ENCODE measurements at places on chromosomes 1 and 21.
A peak's percentile ranks its signal among the peaks of the same experiment; 100 is the strongest.

DNA sequence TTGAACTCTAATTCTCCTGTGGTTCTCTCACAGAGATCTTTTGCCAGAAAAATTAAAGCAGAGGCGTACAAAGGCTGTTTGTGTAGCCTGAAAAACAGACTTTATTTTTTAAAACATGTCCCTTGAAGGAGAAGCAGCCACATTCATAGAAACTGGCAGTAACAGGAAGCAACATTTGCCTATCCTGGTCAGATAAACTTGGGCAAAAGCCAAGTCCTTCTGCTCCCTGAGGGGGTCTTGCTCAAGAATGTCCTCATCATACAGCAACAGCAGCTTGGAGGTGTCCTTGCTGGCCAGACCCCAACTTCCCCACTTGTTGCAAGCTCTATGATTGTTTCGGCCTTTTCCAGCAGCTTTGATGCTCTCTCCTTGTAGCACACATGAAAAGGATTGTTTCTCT, 36.3 kb downstream of the MSTO1 start:
- no peak for DNase-seq

DNA sequence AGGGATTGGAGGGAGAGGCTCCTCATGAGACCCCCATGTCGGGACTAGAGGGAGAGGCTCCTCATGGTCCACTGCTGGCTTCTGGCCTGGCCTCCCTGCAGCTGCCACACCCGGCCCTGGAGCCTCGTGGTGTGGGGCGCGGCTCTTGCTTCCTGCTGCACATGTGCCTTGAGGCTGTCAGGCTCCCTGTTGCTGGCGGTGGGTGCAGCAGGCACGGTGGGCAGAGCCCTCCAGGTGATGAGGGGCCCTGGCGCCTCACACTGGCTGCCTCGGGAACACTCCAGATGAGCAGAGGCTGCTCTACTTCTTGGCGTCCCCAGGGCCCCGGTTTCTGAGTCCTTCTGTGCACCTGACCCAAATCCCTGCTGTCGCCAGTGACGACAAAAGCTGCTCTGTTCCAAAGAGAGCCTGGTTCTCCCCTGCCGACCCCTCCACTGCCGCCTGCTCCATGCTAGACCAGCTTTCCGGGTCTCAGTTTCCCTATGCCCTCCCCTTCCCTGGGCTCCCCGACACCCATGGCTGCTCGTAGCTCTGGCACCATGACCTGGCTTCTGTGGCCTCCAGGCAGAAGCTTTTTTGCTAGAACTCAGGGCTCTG, 9.7 kb upstream of the ATAD3B start:
- DNase-seq = peak; percentile 13

- no peak for DNase-seq
These were observed 498 bp downstream of the KRTAP10-2 start for GRCh38 chr21:44550807-44551206.

GRCh38 chr1:85047144-85047471, 1.2 kb downstream of the MCOLN3 start:
- no peak for DNase-seq

GRCh38 chr1:81312272-81312754, 488.4 kb upstream of the ADGRL2 start:
- DNase-seq = no peak

DNA sequence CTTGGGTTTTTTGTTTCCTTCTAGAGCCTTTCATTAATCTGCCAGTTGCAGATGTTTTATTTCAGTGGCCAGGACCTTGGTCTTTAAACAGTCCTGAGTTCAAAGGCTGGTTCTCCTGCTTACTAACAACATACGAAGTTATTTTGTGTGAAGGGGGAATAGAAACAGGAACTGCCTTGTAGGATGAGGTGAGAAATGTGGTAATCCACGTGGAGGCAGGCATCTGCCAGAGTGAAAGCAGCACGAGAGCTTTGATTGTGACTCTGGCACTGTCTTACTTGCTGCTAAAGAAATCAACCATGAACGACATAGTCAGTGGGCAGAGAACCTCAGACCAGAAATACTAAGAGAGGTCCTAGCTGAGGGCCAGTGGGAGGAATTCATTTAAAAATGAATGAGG, 30.4 kb downstream of the TMEM63A start:
- DNase-seq = no peak

DNA sequence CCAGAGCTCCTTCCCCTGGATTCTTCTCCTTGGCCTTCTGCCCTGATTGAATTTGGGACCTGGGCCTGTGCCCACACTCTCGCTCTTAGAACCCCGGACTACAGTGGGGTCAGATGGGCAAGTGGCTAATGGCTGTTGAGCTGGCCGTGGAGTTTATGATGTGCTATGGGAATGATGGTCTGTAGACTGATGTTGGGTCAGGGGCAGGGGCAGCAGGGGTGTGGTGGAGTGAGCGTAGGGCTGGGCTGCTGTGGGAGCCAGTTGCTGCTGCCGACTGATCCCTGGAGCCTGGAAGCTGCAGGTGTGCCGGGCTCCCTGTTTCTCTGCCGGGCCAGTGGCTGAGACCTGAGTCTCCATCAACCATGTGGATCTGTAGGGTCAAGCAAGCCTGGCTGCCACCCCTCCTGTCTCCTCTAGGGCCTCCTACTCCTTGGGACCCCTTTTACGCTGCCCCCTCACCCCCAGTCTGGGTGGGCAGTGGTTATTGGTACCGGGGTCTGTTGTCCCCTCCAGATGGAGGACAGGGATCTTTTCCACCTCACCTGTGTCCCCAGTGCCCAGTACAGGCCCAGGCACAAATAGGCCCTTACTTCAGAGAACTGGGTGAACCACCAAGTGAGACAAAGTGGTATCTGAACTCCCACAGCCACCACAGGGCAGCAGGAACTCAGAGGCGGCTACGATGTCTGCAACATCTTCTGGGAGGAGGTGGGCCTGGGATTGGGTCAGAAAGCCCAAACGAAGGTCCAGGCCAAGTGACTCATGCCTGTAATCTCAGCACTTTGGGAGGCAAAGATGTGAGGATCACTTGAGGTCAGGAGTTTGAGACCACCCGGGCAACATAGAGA, 5.1 kb downstream of the PODN start:
- no peak for DNase-seq
